ENCODE measurements at places on chromosomes 5 and 9.

GRCh38 chr5:143757116-143757515 is 54.8 kb upstream of the HMHB1 start:
- no peak for DNase-seq

DNA sequence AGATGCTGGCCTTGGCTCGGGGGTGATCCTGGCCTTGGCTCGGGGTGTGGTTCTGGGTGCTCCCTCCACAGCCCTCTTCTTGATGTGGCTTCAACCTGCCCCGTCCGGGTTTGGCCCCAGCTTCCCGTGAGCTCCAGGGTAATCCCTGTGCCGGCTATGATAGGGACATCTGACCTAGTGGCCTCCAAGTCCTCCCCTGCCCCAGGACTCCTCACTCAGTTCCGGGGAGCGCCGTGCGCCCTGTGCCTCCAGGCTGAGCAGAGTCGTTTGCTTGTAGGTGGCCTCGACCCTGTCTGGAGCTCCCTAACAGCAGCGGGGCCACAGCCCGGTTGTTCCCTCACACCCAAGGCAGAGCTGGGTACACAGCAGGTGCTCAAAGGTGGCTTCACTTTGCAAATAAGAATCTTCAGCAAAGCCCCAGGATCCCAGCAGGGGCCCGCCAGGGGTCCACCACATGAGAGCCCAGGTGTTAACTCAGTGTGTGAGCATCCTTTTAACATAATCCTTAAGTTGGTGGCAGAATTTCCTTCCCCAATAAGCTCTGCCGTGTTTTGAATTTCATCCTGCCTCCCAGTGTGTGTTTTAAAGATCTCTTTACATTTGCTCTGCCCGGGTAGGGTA is 32.3 kb upstream of the CEP72 start:
- no peak for DNase-seq

DNA sequence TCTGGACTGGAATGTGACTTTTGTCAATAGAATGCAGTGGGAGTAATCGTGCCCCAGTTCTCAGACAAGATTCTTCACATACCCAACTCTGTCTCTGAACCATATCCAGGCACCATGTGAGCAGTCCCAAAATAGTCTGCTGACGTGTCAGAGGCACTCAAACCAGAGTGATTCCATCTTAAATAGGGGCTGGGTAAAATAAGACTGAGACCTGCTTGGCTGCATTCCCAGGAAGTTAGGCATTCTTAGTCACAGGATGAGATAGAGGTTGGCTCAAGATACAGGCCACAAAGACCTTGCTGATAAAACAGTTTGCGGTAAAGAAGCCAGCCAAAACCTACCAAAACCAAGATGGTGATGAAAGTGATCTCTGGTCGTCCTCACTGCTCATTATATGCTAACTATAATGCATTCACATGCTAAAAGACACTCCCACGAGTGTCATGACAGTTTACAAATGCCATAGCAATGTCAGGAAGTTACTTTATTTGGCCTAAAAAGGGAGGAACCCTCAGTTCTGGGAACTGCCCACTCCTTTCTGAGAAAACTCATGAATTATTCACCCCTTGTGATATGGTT is 16.9 kb upstream of the PLCXD3 start:
- no peak for DNase-seq

- DNase-seq, result no peak
Observed at GRCh38 chr5:32095261-32095671, 78.9 kb downstream of the GOLPH3 start.

GRCh38 chr9:82593501-82593900 is 469.4 kb downstream of the RASEF start:
- DNase-seq, result no peak

- DNase-seq, result no peak
Observed at GRCh38 chr9:8868632-8869031, 1069.1 kb upstream of the DMAC1 start.

- DNase-seq, result no peak
Observed at GRCh38 chr5:139401546-139401945, 2.3 kb downstream of the SPATA24 start.

DNA sequence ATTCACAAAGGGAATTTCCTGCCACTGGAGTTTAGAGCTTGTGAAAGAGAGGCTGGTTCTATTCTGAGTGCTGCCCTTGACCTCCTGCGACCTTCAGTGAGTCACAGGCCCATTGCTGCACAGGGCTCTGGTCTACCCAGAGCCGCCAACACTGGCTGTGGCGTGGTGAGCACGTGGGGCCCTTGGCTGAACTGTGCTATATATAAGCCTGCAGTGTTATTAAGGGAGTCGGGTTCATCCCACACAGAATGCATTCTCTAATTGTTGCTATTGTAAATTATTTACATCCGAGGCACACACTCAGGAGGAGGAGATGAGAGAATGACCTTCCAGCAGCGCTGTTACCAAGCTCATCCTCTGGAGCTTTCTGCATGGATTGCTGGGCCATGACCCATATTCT is 47.1 kb downstream of the BRINP1 start:
- DNase-seq, result no peak

DNA sequence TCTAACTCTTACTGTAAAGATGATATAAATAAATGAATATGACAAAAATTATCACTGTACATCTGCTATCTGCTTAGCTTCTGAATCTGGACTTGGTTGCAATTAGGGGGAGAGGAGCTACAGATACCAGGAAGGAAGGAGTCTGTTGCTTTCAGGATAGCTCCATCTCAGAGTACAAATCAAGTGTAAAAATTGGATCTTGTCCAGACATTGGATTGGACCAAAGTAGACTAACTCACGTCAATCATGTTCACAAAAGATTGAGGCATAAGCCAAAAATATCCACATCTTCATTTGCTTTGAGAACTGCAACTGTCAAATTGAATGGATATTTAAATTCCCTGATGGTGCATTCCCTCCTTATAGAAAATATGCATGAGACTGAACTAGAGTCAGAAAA is 8.8 kb upstream of the OR1Q1 start:
- DNase-seq, result no peak

GRCh38 chr5:173314166-173314952 is 13.9 kb downstream of the STC2 start:
- DNase-seq, result no peak

GRCh38 chr5:67998709-67999261 is 216.8 kb upstream of the PIK3R1 start:
- no peak for DNase-seq

GRCh38 chr9:121452085-121452484 is 47.6 kb downstream of the GGTA1 start:
- DNase-seq, result no peak

DNA sequence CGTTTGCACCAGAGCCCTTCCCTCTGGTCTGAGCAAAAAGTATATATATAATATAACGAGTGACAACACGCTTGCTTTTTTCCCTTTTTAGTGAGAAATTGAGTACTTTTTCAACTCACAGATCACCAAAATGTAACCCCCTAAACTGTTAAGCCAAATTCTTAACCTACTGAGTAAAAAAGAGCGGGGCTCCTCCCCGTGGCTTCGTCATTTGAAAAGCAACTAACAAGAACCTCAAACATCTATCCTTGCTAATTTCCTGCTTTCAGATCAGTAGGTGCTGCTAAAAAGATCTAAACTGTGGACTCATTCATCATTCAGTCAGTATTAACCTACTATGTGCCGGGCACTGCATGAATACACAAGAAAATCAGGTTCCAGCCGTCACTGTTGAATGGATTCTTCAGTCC is 1.0 kb upstream of the PTBP3 start:
- DNase-seq, result peak; percentile 60

- DNase-seq, result no peak
Observed at GRCh38 chr5:39189292-39189955, 29.9 kb downstream of the FYB1 start.

- peak; percentile 44 for DNase-seq
Observed at GRCh38 chr9:36995927-36996705, 38.0 kb downstream of the PAX5 start.

DNA sequence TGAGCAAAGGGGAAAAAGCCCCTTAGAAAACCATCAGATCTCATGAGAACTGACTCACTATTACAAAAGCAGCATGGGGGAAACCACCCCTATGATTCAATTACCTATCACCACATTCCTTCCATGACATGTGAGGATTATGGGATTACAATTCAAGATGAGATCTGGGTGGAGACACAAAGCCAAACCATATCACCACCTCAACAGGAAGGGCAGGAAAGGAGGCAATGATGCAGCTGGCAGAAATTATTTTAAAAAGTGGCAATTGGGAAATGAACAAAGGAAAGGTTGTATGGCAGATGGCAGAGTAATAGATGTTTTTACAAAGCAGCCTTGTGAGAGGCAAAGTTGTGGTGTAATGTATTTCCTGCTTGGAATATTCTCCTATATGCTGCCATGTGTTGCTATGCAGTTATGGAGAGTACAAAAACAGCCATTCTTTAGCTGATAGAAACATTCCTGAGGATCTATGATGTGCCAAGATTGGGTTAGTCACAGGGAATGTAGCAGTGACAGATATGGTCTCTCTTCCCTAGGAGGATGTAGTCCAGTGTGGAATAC is 138.8 kb downstream of the SMC2 start:
- no peak for DNase-seq

GRCh38 chr5:33315189-33315588 is 125.6 kb upstream of the TARS1 start:
- no peak for DNase-seq

GRCh38 chr9:114112325-114112724 is 13.2 kb upstream of the KIF12 start:
- no peak for DNase-seq

GRCh38 chr5:163571744-163572143 is 66.3 kb downstream of the MAT2B start:
- DNase-seq, result no peak

GRCh38 chr5:172380987-172381643 is 73.2 kb downstream of the SH3PXD2B start:
- DNase-seq, result no peak

DNA sequence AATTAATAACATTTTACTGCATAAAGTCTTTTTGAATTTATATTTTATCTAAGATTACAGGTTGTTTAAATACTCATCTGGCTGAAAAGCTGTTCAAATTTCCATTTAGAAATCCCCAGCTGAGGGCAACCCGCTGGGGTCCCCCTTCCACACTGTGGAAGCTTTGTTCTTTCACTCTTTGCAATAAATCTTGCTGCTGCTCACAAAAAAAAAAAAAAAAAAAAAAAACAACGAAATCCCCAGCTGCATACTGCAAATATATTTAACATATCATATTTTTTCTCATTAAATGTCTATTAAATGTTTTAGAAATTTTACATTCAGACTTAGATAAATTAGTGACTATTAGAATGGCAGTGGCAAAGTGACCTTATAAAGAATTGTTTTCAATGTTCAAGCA is 172.2 kb downstream of the NFIB start:
- DNase-seq, result no peak

DNA sequence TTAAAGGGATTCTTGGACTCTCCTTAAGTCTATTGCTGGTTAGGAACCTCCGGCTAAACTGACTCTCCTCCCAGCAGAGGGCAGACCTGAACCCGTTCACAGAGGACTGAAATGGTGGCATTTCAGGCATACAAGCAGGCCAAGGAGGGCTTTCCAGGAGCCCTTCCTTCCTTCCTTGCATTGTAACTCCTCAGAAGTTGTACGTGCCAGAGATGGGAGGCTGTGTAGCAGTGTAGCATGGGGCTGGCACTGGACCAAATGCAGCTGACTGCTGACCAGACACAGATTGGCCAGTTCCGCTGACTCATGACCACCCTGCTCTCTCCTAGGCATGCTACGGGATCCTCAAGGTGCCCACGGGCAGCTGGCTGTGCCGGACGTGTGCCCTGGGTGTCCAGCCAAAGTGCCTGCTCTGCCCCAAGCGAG is 36.4 kb downstream of the JADE2 start:
- no peak for DNase-seq

DNA sequence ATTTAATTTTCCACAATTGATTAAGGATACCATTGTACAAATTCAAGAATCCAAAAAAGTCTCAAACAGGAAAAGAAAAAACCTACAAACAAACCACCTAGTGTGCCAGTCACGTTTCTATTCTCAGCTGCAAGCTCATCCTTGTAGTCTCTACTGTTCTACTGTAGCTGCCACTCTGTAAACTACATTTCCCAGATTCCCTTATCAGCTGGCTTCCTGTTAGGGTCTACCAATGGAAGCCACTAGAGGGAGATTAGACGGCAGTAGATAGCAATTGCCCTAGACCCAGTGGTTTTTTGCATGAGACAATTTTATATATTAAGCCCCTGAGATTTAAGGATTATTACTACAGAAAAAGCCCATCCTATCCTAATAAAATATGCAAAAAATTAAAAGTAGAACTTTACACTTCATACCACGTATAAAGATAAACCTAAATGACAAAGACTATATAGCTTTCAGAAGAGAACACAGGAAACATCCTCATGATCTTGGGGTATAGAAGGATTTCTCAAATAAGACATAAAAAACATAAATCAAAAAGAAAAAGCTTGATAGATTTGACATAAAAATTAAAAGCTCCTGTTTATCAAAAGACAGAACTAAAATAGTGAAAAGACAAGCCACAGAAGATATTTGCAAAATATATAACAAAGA is 37.4 kb downstream of the P4HA2 start:
- peak; percentile 42 for DNase-seq
